ENCODE measurements at places on chromosomes 4 and X. TPM values are rescaled to one million over a fixed set of nuclear protein-coding genes. Genes with fewer than 3 reads are reported as not detected.

DNA sequence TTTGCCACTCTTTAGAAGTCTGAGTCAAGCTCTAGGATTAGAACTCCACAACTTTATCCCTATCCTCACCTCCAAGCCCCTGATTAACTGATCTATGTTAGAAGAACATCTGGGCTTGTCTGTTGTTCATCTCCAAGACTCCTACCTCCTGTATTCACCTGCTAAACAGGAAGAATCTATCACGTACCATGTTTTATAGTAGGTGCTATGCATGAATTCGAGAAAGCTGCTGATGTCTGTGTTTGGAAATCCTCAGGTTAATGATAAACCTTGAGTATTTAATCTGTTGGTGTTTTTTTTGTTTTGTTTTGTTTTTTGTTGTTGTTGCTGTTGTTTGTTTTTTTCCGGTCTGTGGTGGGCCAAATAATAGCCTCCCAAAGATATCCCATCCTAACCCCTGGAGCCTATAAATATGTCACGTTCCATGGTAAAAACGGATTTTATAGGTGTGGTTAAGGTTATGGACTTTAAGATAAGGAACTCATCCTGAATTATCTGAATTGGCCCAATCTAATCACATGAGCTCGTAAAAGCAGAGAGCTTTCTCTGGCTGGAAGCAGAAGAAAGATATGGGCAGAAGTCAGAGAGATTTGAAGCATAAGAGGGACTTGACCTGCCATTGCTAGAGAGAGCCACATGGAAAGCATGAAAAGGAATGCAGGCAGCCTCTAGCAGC is 101.2 kb upstream of the DUSP21 start:
- no peak for DNase-seq

DNA sequence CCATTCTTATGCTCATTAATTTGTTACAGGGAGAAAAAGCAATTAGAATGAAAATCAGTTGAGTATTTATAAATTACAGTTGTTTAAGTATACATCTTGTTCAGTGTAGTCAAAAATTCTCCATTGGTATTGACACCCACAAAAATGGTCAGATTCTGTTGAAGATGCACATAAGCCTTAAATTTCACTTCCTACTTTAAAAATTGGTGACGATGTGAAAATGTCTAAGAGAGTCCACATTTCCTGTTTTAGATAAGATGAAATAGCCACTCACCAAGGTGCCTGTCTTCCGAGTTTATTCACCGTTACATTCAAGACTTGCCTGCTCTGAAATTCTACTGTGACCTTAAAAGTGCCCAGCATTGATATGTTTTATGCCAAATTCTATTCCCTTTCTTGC is 93.6 kb downstream of the GPR143 start:
- no peak for DNase-seq

The SLC34A2 gene
- total RNA-seq = 0.20 TPM

GRCh38 chr4:71259911-71260331 is 78.9 kb upstream of the SLC4A4 start:
- DNase-seq = no peak

The ADH7 gene
- not detected for total RNA-seq

DNA sequence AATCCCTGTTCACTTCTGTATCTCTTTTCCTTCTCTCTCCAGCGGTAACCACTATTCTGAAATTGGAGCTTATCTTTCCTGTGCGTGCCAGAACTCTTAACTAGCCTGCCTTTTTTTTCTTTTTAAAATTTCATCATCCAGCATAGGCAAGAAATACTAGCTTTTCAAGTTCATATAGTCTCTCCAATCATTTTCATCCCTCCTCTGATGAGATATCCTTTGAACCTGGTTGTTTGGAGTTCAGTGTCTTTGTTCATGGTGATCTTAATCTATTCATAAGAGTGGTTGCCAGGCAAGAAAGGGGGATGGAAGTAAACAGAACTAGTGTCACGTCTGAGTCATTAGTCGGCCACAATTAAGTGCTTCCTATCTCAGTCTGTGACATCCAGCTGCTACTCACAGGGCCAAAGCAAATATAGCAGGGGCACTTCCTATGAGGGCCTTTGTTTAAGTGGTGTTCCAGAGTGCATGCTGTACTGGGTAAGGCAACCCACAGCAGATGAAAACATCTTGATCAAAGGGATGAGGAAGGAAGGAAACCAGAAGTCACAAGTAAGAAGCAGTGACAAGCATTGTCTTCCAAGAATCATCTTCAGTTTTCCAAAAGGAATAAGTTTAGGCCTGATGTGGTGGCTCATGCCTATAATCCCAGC is 56.4 kb upstream of the XIAP start:
- no peak for DNase-seq

DNA sequence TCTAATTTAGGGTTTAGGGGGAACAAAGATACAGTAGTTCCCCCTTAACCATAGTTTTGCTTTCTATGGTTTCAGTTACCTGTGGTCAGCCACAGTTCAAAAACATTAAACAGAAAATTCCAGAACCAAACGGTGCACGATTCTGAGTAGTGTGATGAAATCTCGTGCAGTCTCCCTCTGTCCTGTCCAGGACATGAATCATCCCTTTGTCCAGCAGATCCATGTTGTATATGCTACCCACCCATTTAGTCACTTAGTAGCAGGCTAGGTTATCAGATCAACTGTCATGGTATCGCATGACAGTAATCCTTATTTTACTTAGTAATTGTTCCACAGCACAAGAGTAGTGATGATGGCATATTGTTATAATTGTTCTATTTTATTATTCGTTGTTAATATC is 556.1 kb downstream of the IL1RAPL1 start:
- no peak for DNase-seq

DNA sequence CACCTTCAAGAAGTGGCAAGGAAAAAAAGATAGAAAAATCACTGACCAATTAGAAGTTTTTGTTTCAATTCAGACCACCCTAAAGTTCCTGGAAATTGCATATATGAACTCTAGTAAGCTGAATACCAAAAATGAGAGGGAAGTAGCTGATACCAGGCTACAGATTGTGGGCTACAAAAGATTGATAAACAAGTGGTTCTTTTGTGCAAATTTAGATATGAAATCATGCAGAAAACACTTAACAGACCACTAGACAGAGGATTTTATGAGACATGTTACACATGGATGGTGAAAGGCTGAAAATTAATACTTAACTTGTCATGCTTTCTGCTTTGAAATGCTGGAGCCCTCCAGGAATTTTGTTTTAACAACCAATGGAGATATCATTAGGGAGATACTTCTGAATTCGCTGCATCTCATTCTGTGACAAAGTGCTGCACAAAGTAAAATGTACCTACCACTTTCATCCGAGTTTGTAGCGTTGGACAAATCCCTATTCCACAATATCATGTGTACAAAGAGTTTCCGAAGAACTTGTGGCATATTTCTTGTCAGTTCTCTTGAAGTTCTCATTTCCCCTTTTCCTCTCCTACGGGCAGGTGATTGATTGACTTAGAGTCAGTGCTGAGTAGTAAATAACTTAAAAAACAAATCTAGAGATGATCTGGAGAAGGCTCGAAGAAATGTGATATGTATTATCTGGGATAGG is 235.0 kb downstream of the PALLD start:
- DNase-seq = no peak

DNA sequence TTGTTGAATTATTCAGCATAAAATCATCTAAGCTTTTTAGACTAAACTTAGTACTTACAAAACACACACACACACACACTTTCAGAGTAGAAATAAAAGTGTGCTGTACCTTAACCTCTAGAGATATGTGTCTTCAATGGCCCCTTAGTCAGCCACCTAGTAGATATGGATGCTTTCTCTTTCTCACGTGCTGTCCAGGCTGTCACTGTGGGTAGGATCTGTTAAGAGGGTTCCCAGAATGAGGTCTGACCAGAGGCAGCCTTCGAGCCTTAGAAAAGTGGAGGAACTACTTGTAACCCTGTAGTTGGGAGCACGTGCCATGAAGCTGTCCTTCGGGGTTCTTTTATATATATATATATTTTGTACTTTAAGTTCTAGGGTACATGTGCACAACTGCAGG is 117.9 kb downstream of the COL4A5 start:
- no peak for DNase-seq

The PCDH19 gene
- total RNA-seq = 31.2 TPM

The GPC3 gene
- 109 TPM for total RNA-seq

The HSD17B13 gene
- 0.33 TPM for total RNA-seq

- no peak for DNase-seq
These were observed 229.4 kb upstream of the GALNTL6 start for GRCh38 chr4:171583790-171584189.

The HTN3 gene
- not detected for total RNA-seq

DNA sequence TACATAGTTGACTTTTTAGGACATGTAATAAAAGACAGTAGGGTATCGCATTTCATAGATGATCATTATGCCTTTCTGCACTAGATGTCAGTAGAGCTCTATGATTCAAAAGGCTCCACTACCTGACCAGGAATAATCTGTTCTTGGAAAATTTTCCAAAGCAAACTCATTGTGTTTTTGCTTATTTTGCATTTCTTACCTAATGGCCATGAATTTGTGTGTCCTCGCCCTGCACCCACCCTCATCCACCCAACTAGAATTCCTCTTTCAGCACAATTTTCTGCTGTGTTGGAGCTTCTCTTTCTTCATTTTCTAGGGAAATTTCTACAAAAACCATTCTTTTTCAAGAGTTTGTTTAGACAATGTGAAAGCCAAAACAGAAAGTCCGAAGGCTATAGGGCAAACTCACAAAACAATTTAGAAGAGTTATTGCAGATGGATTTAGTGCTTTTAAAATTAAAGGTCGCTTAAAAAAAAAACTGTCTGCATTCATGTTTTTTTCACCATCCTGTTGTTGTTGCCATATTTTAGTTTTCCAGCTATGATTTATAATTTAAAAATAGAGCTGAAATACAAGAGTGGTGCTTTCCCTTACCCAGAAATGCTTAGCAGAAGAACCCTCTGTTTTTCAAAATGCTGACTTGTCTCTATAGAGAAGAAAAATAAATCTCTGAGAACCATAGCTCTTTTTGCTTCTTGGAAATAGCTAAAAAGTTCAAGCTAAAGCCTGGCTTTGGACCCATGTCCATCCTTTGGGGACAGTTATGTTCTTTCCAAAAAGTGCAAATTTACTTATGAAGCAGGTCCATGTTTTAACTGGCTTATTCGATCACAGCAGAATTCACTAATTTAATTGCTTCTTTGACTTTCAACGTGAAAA is 183.7 kb downstream of the SPATA18 start:
- peak; percentile 82 for DNase-seq

The UGT2A1 gene
- 0.94 TPM for total RNA-seq

The NUDT10 gene
- total RNA-seq = 17.3 TPM

DNA sequence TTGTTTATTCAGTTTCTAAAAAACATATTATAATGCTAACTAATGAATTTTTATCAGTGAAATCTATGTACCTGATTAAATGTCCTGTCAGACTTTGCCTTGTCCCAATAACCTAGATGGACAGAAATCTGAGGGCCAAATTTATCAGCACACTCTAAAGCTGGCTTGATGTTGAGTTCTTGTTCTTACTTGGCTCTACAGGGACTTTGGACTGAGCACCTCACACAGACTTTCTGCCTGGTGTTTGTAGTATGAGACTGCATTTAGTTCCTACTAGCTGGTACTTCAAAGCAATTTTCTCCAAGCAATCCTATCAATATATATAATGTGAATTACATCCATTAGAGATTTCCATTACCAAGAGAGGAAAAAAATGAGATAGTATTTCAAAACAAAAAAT is 37.8 kb downstream of the INTS12 start:
- no peak for DNase-seq

- DNase-seq = no peak
These were observed 245.8 kb upstream of the SMIM31 start for GRCh38 chr4:164508097-164508496.

- DNase-seq = no peak
These were observed 959 bp downstream of the SMPX start for GRCh38 chrX:21756785-21757529.

DNA sequence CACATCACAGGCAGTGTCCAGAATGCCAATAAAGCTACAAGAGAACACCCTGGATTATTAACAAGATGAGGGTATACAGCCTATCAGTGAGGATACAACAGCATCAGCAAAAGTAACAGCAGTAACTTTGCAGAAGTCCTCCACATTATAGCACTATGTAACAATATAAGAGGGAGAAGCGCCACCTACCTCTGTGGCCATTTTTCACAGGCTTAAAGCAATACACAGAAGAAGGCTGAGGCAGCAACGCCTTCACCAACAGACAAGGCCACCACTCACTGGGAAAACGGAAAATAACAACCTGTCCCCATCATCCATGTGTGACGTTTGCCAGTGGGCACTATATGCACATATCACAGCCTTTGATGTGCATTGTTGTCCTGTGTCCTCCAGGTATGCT is 12.5 kb downstream of the RTL8B start:
- DNase-seq = no peak

DNA sequence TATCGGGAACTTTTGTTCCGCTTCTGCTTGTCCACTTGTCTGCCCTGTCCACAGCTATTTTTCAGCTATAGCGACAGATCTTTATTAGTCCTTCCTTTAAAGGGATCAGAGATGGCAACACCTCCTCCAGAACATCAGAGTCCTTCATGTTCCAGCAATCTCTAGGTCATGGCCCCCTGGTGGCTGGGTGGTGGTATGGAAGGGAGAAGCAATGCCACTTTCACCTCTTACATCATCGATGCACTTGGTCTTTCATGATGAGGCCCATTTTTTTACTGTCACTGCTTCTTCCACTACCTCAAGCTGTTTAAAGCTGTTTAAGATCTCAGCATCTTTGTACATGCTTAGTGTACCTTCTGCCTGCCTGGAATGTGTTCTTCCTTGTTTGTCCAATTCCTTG is 106.7 kb downstream of the ARHGAP6 start:
- DNase-seq = no peak

- DNase-seq = no peak
These were observed 194.7 kb downstream of the OPHN1 start for GRCh38 chrX:68238568-68238967.

- DNase-seq = peak; percentile 59
These were observed 64.1 kb downstream of the QDPR start for GRCh38 chr4:17447675-17448298.

- DNase-seq = no peak
These were observed 180.9 kb downstream of the RASL11B start for GRCh38 chr4:53043055-53043454.

- DNase-seq = no peak
These were observed 9.7 kb upstream of the EOLA2 start for GRCh38 chrX:149948016-149948415.

DNA sequence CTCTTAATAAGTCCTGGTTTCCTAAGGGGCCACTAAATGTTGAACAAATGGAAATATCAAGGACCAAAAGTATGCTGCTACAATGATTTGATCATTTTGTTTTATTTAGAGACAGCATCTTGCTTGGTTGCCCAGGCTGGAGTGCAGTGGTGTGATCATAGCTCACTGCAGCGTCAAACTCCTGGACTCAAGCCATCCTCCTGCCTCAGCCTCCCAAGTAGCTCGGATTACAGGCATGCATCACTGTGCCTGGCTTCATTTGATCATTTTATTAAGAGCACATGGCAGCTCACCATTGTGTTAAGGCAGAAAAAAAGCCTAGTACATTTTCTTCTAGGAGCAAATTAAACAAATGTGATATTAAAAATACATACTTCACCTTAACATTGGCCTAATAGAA is 52.7 kb downstream of the DCLK2 start:
- DNase-seq = no peak

- DNase-seq = no peak
These were observed 410.2 kb upstream of the CT83 start for GRCh38 chrX:116872931-116873330.

GRCh38 chr4:172947594-172947993 is 221.0 kb upstream of the GALNT7 start:
- DNase-seq = peak; percentile 31
